ENCODE measurements at places on chromosomes 3 and 15.

GRCh38 chr15:90512981-90513380 is 16.7 kb upstream of the CRTC3 start:
- DNase-seq: no peak

- DNase-seq: no peak
Measured at GRCh38 chr3:38980938-38981337, 70.8 kb downstream of the SCN11A start.

GRCh38 chr15:70182858-70183695 is 85.4 kb upstream of the TLE3 start:
- no peak for DNase-seq

- DNase-seq: no peak
Measured at GRCh38 chr15:63938486-63939061, 104.8 kb upstream of the HERC1 start.
